ENCODE measurements at places on chromosomes 1 and 21.

GRCh38 chr1:242209063-242209462, 210.2 kb upstream of the MAP1LC3C start:
- DNase-seq: no peak

DNA sequence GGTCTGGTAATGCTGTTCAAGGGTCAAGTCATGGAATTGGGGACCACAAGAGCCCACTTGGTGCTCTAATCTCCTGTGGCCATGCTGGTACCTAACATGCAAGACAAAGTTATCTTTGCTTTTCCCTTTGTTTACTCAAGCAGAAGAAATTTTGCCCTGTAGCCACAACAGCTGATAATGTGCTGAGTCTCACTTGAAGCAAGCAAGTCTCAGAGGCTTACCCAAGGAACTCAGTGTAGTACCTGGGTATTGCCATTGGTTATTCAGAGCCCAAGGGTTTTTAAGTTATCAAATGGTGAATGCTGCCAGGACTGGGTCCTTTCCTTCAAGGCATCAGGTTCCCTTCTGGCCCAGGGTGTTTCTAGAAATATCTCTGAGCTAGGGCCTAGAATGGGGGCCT, 198.9 kb upstream of the RNPC3 start:
- no peak for DNase-seq

DNA sequence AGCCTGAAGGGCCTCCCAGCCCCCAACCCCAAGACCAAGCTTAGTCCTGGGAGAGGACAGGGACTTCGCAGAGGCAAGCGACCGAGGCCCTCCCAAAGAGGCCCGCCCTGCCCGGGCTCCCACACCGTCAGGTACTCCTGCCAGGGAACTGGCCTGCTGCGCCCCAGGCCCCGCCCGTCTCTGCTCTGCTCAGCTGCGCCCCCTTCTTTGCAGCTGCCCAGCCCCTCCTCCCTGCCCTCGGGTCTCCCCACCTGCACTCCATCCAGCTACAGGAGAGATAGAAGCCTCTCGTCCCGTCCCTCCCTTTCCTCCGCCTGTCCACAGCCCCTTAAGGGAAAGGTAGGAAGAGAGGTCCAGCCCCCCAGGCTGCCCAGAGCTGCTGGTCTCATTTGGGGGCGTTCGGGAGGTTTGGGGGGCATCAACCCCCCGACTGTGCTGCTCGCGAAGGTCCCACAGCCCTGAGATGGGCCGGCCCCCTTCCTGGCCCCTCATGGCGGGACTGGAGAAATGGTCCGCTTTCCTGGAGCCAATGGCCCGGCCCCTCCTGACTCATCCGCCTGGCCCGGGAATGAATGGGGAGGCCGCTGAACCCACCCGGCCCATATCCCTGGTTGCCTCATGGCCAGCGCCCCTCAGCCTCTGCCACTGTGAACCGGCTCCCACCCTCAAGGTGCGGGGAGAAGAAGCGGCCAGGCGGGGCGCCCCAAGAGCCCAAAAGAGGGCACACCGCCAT, 21.9 kb upstream of the ARF1 start:
- no peak for DNase-seq

GRCh38 chr1:24695202-24695974, 49.9 kb upstream of the CLIC4 start:
- no peak for DNase-seq
